GM23248 (cell line): ENCODE measurements at places on chromosomes 4 and X. TPM values are rescaled to one million over a fixed set of nuclear protein-coding genes. Genes with fewer than 3 reads are reported as not detected.

The CT83 gene
- total RNA-seq = not detected in 2 replicates

The MOSPD2 gene
- total RNA-seq = 28.5 and 29.7 TPM in 2 replicates

The ZNF674 gene
- total RNA-seq = 2.7 and 2.8 TPM in 2 replicates

The EDA2R gene
- total RNA-seq = 14.3 and 17.6 TPM in 2 replicates

The SMAD1 gene
- total RNA-seq = 24.0 and 24.9 TPM in 2 replicates

The SCML2 gene
- 0.38 and 2.1 TPM in 2 replicates for total RNA-seq

The NOP14 gene
- total RNA-seq = 15.9 and 20.6 TPM in 2 replicates

The SLC10A4 gene
- not detected in 2 replicates for total RNA-seq

The HSFX4 gene
- not detected in 2 replicates for total RNA-seq

The SMPX gene
- total RNA-seq = not detected in 2 replicates

The TEX11 gene
- not detected in 2 replicates for total RNA-seq

- no peak for DNase-seq
Observed at GRCh38 chrX:121161501-121161933, 114.1 kb downstream of the GLUD2 start.

DNA sequence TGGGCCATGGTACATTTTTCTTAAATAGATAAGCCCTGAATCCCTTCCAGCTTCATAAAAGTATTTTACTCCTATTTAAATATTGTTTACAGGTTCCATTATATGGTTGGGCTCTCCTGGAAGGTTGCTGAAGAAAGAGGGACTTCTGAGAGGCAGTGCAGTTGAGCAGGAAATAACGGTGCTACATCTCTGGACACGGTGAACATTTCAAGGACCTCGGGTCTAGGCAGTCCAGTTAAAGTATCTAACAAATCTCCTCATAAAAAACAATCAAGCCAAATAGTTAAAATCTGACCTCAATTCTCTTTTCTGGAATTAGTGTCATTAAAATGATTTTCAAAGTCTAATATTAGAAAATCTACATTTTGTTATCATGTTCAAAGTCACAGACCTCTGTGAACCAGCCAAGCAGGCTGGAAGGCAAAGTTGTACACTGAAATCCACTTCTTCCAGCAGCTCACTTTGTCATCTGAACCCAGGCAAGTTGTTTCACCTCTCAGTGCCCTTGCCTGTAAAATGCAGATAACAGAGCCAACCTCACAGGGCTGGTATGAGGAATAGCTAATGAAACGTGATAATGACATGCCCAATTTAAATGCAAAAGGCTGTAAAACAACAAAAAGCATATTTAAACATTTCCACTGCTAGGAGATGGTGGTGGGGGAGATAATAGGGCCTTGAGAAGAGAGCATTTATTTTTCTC, 267.0 kb upstream of the KLF3 start:
- DNase-seq = no peak

DNA sequence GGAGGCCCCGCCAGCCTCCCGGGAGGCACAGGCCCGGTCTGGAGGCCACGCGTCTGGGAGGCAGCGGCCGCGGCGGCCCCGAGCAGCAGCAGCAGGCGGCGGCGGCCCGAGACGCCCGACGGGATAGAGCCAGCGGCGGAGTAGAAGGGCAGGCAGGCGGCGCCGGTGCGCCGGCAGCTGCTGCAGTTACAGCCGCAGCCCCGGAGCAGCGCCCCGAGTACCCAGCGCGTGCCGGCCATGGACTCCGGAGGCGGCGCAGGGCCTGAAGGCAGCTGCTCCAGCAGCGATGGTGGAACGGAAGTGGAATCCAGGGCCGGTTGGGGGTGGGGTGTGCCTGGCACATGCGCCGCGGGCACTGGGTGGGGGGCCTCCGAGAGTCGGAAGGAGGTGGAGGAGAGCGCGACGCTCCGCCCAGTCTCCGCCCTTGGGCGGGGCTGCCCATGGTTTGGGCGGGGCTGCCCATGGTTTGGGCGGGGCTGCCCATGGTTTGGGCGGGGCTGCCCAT, at the start of gene GRSF1:
GRSF1 (minus strand) TSS at position 302 of the 505 bp plus-strand sequence; CDS start at position 239, 63 bp downstream.
- DNase-seq = peak; percentile 96

GRCh38 chr4:74670583-74670982, 123.7 kb downstream of the BTC start:
- DNase-seq = no peak

DNA sequence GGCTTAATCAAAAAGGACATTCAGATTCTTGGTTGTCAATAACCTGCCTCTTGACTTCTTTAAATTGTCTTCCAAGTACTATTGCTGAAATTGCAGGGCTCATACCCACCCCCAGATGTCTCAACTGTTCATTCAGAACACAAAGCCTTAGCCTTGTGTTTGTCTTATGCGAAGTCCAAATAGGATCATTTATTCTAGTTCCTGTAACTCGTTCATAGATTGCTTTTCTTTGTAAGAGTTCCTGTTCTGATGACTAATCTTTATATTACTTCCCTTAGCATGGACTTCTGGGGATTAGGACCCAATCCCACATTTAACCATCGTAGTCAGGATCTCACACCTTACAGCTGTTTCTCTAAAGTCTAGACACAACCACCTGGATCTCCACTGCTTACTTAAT, 226.0 kb downstream of the VEGFC start:
- DNase-seq = no peak

GRCh38 chrX:120791013-120791643, 84.5 kb downstream of the CT47B1 start:
- DNase-seq = peak; percentile 83

DNA sequence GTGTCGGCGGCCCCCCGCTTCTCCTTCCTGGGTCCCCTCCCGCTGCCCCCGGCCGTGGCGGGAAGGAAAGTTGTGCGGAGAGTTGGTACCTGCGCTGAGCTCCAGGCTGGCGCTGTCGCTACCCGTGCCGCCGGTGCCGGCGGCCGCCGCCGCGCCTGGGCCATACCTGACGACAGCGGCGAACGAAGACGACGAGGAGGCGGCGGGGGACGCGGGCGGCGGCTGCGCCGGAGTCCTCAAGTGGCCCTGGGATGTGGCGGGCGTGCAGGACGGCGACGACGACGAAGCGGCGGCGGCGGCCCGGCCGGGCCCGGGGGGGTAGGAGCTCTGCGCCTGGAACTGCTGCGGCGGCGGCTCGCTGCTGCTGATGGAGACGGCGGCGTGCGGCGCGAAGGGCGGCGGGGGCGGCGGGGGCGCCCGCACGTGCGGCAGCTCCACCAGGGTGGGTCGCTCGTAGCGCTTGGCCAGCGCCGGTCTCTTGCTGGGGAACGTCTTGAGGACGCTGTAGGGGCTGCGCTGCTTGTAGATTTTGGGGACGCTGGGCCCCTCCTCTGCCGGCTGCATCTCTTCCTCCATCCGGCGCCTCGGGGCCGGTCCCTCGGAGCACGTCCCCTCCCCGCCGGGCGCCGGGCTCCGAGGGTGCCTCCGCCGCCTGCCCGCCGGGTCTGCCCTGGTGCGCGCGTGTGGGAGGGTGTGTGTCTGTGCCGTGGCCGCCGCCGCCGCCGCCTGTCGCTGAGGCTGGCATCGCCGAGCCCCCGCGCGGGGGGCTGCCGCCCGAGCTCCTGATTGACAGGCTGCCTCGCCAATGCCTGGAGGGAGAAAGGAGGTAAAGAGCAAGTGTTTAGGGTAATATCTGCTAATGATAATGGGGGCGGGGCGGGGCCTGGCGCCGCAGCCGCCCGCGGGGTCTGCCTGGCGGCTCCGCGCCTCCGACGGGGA, 618 bp downstream of the BEND4 start:
- peak; percentile 13 for DNase-seq

DNA sequence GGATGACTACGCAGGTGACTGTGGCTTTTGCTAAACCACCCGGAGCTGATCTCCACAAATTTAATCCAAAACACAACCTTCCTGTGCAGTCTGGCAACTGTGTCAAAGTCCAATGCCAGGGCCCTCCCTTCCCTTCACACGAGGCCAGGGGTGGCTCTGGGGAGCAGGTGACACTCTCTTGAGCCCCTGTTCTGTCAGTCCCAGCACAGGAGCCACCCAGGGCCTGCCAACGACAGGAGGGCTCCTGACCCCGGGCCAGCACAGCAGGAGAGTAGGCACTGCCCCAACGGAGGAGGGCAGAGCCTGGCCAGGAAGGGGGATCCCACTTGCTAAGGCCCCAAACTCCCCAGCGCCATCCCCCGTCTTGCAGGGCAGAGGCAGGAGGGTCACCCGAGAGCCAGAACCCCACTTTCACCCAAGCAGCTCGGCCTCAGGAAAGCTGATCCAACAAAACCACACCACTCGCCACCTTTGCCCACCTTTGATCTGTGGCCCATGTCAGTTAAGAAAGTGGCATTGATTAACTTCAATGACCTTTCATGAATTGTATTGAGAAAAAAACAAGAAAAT, 44.7 kb downstream of the FAM53A start:
- no peak for DNase-seq

- peak; percentile 49 for DNase-seq
Observed at GRCh38 chrX:96692890-96693289, 8.2 kb downstream of the DIAPH2 start.

DNA sequence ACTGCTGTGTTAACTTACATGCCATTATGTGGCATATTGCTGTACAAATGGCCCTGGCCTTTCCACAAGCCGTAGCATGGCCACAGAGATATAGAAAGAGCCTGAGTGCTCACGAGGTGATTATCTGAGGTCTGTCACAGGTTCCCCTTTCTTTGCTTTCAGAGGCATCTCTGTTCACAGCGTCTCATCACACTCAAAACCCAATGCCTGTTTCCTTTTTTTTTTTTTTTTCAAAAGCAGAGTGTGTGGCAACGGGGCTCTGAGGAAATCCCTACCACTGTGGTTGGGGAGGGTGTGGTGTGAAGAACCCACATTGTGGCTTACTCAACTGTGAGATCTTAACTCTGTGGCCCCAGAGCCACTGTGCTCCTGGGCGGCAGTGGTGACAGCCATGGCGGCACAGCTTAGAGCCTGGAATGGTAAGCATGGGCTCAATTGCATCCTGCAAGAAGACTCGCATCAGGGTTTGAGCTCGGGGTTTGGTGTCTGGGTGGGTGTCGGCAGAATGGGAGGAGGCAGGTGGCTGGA, 30.8 kb downstream of the RTL5 start:
- DNase-seq = peak; percentile 12

GRCh38 chr4:186669159-186669731, 54.4 kb downstream of the FAT1 start:
- peak; percentile 75 for DNase-seq

DNA sequence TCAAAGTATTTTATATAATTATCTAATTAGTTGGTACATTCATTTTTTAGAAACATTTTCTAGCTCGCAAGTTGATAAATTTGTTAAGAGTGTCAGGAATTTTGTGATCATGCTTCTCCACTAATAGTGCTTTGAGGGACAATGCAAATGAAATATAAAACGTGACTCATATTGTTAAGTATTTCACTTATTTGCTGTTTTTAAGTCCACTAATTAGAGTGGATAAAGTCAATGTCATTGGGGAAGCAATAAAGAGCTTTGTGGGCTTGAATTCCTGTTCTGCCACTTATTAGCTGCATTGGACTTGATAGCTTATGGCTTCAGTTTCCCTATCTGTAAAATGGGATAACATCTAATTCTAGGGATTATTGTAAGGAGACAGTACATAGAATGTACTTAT, 26.5 kb upstream of the ANAPC4 start:
- DNase-seq = no peak

- DNase-seq = no peak
Observed at GRCh38 chrX:25277574-25277973, 261.8 kb upstream of the ARX start.

GRCh38 chrX:112865464-112866025, 24.9 kb upstream of the AMOT start:
- no peak for DNase-seq

GRCh38 chrX:103480526-103480925, 38.8 kb downstream of the RAB40A start:
- DNase-seq = no peak

DNA sequence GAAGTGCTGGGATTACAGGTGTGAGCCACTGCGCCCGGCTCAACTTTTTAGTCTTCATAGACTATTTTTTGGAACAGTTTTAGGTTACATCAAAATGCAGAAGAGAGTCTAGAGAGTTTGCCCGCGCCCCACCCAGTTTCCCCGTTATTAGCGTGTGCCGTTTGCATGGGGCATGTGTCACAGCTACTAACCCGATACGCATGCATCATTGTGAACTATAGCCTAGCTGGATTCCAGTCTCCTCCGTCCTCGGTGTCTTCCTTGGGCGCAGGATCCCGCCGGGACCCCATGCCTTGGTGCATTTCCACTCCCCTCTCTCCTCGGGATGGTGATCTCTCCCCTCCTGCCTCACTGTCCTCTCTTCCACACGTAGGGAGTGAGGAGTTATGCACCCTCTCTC, 85.5 kb upstream of the ADRA2C start:
- no peak for DNase-seq

DNA sequence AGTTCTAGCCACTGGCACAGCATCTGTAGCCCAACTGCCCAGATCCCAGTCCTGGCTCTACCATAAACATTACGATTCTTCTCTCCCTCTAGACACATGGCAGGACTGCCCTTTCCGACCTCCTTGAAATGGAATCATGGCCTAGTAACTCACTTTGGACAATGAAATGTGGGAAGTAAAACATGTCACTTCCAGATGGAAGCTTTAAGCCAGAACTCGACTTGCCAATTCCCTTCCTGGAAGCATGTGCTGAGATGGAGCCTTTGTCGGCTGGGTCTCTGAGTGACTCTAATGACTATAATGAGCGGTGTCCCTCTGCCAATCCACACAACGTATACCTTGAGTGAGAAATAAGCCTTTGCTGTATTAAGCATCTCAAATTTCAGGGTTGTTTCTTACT, 34.7 kb downstream of the SH3RF1 start:
- DNase-seq = no peak

DNA sequence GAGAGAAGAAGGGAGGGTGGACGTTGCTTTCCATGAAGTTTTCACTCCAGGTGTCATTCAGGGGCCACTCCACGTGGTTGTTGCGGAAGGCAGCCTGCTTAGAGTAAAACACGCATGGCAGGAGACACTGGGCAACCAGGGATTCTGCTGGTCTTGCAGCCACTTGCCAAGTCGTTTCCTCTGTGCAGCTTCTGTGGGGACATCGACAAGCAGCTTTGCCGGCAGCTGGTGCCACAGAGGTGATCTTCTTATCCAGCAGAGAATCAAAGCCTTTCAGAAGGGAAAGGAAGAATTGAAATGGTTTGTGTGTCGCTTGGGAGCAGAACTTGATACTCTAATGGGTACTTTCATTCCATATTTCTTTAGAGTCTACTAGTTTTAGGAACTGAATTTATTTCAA, 867.1 kb upstream of the TENM3 start:
- no peak for DNase-seq

- no peak for DNase-seq
Observed at GRCh38 chr4:64737026-64737853, 328.0 kb upstream of the TECRL start.

DNA sequence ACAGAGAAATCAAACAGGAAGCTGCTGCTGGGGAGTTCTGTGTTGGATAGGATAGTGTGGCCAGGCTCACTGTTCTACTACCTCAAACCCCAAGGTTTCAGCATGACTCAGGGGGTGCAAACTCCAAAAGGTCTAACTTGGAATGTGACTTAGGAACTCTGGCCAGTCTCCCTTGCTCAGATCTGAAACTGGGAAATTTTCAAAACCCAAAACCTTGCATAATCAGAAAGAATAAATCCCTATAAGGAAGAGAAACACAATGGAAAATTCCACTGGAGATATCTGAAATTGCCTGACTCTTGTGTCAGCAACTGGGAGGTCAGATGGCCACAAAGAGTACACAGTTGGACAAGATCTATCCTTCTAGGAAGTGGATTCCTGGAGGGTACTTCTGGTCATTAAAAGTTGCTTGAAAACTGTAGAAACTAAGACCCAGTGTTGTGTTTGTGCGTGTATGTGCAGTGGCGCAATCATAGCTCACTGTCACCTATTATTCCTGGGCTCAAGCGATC, 58.0 kb downstream of the PPEF2 start:
- DNase-seq = peak; percentile 80

- peak; percentile 30 for DNase-seq
Observed at GRCh38 chrX:11430271-11430670, 137.1 kb downstream of the AMELX start.
